T-cell (primary cell): ENCODE measurements at places on chromosomes 13 and 19. TPM values are rescaled to one million over a fixed set of nuclear protein-coding genes. Genes with fewer than 3 reads are reported as not detected.

GRCh38 chr13:98575904-98576199 is 1.1 kb downstream of the STK24 start:
- DNase-seq = no peak

DNA sequence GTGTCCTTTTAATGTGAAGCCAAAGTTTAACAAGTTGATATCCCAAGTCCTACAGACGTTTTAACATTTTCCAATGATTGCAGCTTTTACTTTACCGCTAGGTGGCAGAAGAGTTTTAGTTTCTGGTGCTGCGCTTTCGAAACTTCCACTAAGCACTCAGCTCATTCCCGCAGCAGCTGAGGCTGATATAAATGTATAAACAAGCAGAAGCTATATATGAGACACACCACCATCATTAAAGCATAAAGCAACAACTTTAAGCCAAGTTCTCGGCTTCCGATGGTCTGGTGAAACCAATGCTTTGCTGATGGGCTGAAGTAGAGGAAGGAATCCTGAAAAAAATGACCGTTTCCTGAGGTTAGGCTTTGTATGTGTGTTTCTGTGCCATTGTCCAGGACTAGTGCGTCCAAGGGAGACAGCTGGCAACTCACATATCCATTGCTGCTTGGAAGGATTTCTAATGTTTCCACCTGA is 753.9 kb downstream of the OLFM4 start:
- no peak for DNase-seq

- no peak for DNase-seq
Observed at GRCh38 chr19:48186015-48186414, 15.5 kb downstream of the ZSWIM9 start.

The CPB2 gene
- 0.13 TPM for total RNA-seq

DNA sequence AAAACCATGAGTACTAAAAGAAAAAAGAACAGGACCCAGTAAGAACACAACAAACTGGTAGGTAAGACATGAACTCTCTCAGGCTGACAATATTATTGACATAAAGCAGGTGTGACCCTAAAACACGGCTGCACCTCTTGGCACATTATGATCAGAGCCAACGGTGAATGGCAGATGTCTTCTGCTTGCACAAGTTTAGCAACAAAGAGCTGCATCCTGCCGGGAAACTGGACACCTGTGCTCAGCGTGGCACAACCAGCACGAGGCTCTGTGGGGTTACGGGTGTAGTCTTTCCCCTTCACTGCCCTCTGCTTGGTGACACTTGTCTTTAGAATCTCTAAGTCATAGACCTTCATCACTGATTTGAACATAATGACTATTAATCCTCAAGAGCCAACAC is 97.9 kb downstream of the DOCK9 start:
- DNase-seq = no peak

DNA sequence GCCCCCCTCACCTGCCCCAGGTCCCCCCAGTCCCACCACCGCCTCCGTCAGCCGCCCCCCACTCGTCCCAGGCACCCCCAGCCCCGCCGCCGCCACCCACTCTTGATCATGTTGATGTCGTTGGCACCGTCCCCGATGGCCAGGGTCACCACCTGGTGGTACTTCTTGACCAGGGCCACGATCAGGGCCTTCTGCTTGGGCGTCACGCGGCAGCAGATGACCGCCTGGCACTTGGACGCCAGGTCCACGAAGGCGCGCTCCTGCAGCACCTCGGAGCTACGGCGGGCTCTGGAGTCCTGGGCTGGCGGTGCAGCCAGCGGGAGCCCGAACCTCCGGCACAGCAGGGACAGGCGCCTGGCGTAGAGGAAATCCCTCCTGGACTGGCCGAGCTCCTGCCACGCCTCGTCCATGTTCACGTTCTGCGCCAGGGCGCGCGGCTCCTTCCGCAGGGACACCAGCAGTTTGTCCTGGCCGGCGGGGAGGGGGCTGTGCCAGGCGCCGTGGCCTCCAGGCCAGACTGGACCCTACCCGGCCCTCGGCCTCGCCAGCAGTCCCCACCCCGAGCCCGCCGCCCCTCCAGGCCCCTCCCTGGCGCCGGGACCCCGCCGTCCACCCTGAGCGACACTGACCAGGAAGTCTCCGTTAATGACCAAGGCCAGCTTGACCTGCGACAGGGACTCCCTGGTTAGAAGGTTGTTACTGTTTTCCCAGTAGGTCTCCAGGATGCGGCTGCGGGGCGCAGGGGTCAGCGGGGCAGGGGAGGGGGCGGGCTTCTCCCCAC is 22.6 kb downstream of the ATP8B3 start:
- no peak for DNase-seq

GRCh38 chr13:20699715-20700114 is 3.8 kb upstream of the IL17D start:
- DNase-seq = no peak

- no peak for DNase-seq
Observed at GRCh38 chr19:32649751-32650150, 25.2 kb downstream of the ANKRD27 start.

DNA sequence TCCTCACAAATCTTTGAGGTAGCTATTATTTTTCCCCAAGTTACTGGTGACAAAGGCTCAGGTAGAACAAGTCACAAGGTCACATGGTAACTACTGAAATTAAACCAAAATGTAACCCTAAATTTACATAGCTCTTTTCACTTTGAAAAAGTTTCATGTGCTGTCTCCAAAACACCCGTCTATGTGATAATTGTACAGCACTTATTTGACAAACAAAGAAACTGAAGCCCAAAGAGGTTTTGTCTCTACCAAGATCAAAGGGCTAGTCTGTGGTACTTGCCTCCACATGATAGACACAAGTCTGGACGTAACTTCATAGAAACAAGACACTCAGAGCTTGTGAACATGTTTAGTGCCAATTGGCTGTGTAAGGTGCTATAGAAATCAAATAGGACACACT is 108.3 kb downstream of the SACS start:
- no peak for DNase-seq

DNA sequence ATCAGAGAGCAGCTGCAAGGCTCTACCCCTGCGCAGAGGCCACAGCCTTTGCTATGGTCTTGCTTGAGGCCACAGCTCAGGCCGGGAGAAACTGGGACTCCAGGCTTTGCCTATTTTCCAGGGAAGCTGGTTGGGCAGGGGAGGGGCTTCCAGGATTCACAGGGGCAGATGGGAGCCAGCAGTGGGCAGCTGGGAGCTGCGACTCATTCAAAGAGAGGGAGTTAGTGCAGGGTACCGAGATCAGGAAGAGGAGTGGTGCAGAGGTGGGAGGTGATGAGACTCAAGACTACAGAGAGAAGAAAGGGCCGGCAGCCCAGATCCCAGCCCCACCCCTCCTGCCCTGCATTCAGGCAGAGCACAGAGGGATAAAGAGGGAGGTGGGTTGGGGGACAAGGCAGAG is 12.1 kb downstream of the ADGRE5 start:
- no peak for DNase-seq

- DNase-seq = no peak
Observed at GRCh38 chr19:45172611-45173208, 5.3 kb downstream of the TRAPPC6A start.

The ATP1A3 gene
- 14.4 TPM for total RNA-seq

The ZIK1 gene
- 10.4 TPM for total RNA-seq

GRCh38 chr13:48962281-48962680 is 13.4 kb upstream of the FNDC3A start:
- DNase-seq = no peak

The CEACAM8 gene
- total RNA-seq = not detected

GRCh38 chr19:16936901-16937300 is 48.1 kb downstream of the F2RL3 start:
- no peak for DNase-seq

- no peak for DNase-seq
Observed at GRCh38 chr13:46726347-46726746, 70.6 kb downstream of the ESD start.

The ZNF135 gene
- total RNA-seq = 1.2 TPM

- DNase-seq = no peak
Observed at GRCh38 chr13:43238341-43239083, 215.1 kb downstream of the DNAJC15 start.

DNA sequence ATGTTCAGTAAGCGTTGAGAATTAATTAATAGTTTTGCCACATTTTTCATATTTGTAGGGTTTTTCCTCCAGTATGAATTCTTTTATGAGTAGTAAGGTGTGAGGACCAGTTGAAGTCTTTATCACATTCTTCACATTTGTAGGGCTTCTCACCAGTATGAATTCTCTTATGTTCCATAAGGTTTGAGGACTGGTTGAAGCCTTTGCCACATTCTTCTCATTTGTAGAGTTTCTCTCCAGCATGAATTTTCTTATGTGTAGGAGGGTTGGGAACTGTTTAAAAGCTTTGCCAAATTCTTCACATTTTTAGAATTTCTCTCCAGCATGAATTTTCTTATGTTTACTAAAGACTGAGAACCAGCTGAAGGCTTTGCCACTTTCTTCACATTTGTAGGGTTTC is 40.3 kb downstream of the ZNF208 start:
- DNase-seq = no peak

The ZNF763 gene
- 10.3 TPM for total RNA-seq

DNA sequence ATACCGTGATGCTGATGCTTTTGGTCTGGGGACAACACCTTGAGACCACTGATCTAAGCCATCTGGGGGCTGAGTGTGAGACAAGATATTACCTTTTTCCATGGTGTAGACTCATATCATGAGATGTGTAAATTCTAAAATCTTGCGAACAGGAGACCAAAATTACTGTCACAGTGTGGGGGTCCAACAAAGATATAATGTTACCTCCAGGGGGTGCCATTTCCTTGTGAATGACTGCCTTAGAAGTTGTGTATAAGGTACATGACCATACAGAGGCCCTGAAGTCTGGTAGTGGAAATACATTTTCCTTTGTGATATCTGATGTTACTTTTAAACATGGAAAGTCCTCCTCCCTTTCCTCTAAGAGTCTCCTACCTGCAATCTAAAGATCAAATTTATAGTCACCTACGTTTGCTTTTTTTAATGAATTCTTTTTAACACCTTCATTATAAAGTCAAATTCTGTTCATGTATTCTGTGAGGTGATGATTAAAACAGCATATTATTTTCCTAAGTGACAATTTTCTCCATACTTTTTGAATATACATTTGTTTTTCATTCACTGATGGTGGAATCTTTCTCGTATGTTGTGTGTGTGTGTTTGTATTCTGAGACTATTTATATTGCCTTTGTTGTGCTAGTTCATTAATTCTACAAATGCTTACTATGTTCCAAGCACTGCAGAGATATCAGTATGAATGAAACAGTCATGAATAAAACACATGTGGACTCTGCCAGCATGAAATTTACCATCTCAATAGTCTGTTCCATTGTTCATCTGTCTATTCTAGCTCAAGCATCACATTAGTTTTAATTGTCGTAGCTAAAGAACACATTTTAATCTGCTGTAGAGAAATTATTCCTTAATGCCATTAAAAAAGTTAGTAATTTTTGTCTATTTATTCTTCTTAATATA is 113.7 kb downstream of the RFC3 start:
- DNase-seq = no peak

DNA sequence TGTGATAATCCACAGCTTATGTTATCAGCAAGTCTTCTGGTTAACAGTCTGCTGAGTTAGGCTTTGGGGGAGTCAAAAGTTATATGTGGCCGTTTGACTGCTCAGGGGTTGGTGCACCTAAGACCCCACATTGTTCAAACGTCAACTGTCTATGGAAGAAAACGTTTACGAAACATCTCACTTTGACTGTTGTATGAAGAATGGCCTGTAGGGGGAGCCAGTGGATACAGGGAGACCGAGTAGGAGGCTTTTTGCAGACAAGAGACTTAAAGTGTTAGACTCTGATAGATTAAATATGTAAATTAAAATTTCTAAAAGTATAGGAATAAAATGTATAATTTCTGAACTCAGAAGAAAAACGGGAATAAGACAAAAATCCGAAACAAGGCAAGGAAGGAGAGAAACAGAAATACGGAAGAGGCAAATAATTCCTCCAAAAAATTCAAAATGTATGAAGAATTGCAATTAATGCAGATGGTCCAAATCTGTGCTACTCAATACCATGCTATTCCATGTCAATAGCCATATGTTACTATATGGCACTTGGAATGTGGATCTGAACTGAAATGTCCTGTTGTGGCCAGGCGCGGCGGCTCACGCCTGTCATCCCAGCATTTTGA is 37.8 kb downstream of the TNFSF14 start:
- peak; percentile 69 for DNase-seq
